ENCODE measurements at places on chromosomes 7 and 10.
A peak's percentile ranks its signal among the peaks of the same experiment; 100 is the strongest.

GRCh38 chr10:124095096-124095495 lies 1.7 kb upstream of the CHST15 start:
- no peak for DNase-seq

DNA sequence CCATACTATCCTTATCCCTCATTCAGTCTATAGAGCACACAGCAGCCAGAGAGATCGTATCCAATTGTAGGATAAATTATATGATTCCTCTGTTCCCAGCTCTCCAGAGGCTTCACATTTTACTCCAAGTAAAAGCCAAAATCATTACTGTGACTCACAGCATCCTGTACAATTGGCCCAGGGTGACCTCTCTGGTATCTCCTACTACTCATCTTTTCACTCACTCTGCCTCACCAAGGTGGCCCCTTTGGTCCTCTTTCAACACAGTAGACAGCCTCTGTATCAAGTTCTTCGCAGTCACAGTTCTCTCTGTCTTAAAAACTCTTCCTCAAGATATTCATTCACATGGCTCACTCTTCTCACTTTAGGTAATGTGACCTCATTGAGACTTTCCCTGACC lies 72.6 kb upstream of the LSM8 start:
- DNase-seq, result no peak

DNA sequence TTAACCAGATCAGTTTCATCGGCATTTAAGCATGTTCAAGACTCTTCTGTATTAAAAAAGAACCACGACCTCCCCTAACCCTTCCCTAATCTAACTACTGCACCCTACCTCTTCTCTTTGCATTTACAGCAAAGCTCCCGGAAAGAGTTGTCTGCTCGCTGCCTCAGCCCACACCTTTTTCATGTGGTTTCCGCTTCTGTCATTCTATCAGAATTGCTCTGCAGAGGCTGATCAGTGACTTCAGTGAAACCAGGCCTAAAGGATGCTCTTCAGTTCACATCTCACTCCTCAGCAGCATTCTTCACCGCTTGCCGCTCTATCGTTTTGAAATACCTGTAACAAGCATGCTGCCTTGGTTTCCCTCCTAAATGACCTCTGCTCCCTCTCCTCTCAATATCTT lies 160.9 kb downstream of the SDK1 start:
- DNase-seq, result peak; percentile 38

DNA sequence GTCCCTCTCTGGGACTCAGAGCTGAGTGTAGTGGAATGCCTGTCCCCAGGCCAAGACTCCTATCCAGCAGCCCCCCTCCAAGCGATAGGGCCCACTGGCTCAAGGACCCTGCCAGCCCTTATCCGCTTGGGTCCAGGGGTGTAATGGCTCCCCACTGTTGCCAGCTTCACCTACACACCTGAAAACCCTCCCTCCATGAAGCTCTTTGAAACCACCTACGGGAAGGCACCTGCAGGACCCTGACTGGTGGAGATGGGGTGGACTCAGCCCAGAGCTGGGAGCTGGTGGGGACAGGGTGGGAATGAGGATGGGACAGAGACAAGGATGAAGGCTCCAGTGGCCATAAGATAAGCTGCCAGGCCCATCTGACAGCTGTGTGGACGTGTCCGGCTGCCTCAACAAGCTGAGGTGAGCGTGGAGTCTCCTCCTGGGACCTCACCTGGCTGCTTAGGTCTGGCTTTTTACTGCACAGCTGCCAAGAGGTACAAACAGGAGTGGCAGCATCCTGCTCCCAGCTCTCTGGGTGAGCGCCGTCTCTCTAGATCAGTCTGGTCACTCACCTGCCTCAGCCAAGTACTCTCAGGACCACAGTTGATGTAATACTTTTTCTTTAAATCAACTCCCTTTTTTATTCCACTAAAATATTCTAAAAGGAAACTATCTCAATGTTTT lies 41.9 kb downstream of the DRGX start:
- no peak for DNase-seq

- no peak for DNase-seq
These were observed 23.2 kb upstream of the RADIL start for GRCh38 chr7:4906682-4907081.

GRCh38 chr7:28629216-28629842 lies 217.0 kb downstream of the CREB5 start:
- DNase-seq, result no peak

DNA sequence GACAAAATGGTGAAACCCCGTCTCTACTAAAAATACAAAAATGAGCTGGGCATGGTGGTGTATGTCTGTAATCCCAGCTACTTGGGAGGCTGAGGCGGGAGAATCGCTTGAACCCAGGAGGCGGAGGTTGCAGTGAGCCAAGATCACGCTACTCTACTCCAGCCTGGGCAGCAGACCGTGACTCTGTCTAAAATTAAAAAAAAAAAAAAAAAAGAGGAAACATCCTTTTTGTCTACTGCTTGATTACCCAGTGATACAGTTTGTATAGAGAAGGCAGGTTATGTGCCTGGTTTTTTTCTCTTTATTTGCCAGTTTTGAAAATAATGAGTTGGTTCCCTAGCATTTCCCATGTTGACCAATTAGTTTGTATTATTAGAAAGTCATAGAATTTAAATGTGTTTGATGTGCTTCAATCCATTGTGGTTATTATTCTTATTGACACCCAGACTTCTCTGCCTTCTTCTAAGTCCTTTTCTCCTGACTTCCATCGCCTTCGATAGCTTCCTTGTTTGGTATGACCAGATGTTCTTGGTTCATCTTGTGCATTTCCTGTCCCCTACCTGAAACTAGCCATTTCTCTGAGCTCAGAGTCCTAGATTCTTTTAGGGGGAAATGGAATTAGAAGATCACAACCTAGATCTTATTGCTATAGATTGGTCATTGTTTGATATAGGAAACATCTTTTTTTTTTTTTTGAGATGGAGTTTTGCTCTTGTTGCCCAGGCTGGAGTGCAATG lies 43.2 kb downstream of the VKORC1L1 start:
- no peak for DNase-seq
